ENCODE measurements at places on chromosomes 5 and 9.

DNA sequence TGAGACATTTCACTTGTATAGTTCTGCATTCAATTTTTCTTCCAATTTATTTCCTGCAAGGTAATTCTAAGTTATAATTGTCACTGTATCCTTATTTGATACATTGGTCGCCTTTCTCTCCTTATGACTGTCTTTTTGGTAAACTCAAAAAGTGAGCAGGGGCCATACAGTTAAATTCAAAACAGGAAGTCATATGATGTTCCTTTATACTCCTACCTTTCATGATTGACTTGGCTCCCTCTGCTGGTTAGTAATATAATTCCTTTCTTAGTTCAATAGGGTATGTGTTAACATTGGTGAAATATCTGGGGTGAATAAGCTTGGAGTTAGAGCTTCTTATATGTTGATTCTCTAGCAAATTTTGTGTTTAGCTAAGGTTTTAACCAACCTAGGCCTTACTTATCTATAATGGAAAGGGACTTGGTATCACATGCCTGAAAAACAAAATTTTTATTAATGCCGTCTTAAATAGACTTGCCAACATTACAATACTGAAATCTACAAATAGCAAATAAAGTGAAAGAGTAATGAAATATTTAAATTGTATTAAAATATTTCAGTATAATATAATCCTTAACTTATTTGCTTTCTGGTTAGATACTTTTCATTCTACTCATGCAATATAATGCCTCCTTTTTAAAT is 6.0 kb upstream of the NIPBL start:
- no peak for DNase-seq

DNA sequence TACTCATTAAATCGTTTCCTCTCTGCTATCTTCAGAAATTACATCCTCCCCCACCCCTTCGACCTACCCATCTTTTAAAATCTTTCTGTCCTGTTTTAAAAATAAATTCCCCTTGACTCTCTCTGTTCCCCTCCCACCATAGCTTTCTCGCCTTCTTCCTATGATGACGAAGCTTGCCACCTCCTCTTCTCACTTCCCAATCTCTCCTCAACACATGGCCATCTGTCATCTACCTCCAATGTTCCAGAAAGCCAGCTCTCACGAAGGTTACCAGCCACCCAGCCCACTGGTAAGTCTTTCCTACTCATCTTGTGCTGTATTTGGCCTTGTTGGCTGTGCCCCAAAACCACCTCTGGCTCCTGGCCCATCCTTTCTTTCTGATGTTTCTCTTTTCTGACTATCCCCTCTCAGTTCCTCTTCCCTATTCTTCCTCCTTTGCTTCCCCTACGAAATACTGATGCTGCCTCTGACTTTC is 346.3 kb downstream of the ENC1 start:
- no peak for DNase-seq

DNA sequence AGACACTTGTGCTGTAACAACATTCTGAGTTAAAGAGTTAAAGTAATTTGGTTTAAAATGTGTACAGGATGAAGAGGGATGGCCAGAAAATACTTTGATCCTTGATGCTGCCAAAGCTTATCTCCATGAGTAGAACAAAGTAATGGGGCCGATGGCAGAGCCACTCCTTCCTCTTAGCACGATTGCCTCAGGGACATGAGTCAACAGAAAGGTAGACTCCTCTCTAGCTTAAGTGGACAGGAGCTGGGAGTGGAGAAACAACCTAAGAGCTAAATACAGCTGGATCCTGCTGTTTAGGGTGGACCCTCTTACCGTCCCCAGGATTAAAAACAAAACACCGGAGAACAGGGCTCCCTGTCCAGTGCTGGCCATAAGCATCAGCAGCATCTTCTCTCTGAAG is 267.3 kb downstream of the IRX1 start:
- DNase-seq, result no peak

- no peak for DNase-seq
These were observed 375.2 kb upstream of the WWC1 start for GRCh38 chr5:167916261-167916691.

DNA sequence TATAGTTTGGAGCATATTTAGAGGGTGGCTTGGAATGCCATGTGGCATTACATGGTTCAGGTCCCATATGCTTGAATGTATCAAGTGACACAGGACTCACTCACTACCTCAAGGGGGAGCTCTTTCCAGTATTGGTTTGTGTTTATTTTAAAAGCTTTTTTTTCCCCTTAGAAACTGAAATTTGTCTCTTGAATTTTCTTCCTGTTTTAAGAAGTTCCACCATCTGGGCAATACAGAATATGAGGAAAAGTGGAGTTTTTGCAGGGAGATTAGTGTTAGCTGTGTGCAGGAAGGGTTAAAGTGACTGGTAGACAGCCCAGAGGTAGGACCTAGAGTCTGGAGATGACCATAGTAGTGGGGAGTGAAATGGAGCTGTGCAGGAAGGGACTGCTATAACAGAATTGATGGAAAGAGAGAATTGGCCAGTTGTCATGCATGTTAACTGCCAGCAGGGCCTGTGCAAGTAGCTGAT is 36.6 kb downstream of the CTNNA1 start:
- no peak for DNase-seq

- no peak for DNase-seq
These were observed 166.3 kb downstream of the C5orf15 start for GRCh38 chr5:133801955-133802751.

DNA sequence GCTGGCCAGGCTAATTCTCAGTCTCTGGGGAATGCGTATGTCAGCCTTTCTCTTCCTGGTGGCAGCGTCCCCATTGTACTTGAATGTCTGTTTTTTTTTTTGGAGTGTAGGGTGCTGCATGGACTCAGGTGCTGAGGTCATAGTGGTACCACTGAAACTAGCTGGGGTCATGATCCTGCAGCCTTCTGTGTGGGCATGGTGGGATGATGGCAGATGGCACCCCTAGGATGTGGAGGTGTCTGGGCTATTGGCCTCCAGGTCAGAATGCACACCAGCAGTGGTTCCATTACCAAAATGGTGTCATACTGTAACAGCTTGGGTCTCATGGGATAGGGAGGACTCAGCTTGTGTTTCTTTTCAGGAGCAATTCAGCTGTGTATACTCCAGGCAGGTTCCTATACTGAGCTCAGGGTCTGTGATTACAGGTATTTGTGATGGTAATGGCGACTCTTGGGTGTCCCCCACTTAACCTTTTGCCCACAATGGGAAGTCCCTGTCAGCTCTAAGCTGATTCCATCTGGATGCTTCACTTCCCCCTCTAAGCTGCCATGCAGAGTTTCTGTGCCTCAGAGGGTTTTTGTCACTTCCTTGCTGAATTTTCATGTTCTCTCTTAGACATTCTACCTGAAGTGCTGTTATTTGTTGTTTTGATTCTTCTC is 17.9 kb downstream of the HSD17B4 start:
- DNase-seq, result no peak

DNA sequence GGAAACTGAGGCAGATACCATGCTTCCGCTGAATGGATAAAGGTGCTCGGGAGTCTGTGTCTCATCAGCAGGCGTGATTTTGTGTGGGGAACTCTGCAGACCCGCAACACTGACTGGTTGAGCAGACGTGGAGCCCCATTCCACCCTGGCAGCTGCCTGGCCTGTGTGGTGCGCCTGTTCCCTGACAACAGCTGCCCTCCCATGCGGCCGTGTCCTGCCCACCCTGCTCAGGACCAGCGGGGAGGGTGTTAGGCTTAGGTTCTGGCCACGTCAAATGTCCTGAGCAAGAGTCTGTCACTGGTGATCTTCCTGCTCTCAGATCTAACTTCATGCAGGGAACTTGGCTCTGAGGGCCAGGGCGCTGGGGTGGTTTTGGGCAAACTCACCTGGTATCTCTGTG is 417.7 kb upstream of the IRX4 start:
- DNase-seq, result no peak

DNA sequence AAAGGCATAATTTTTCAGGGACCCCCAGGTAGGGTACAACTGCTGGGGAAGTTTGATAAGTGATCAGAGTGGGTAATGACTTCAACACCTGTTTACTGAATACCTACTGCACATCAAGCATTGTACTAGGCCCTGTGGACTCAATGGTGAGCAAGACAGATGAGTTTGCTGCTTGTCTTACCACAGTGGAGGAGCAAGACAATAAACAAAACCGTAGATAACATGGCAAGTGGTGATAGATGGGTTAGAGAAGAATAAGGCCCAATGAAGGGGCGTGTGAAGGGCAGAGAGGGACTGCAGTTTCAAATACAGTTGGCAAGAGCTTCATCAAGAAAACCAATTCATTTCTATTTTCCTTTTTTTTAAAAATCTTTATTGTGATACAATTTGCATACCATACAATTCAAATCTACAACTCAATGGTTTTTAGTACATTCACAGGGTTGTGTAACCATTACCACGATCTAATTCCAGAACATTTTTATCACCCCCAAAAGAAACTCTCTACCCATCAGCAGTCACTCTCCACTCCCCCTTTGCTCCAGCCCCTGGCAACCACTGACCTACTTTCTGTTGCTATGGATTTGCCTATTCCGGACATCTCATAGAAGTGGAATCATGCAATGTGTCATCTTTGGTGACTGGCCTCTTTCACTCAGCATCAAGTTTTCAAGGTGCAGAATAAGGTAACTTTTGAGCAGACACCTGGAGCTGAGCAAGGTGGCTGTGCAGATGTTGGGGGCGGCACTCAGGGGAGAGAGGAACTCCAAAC is 31.9 kb upstream of the HAND1 start:
- no peak for DNase-seq

DNA sequence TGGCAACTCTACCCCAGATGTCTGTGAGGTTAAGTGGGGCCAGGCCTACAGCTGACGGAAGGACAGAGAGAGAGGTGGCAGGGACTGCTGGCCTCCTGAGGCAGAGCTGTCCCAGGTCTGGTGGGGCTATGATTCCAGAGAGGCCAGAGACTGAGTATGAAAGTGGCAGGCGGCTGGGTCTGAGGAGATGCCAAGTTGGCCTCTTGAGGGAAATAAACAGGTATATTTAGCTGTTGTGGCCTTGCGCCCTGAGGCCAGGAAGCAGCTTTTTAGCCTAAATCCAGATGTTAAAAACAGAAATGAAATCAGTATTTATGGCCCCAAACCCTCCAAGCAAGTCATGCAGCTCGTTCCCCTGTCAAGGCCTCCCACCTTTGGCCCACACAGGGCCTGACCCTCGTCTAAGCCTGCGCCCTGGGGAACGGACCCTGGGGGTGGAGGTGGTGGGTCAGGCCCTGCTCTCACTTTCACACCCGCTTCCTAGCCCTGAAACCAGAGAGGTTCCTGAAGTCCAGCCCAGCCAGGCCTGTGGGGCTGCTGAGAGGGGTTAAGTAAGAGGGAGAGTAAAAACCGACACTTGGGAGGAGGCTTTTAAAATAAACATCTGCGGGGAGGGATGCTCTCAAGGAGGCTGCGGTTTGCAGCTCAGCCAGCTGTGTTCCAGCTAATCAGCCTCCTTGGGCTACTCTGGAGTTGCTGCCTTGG is 18.7 kb downstream of the PCDHGC5 start:
- no peak for DNase-seq

- DNase-seq, result no peak
These were observed 255.1 kb upstream of the NREP start for GRCh38 chr5:112012104-112012503.

DNA sequence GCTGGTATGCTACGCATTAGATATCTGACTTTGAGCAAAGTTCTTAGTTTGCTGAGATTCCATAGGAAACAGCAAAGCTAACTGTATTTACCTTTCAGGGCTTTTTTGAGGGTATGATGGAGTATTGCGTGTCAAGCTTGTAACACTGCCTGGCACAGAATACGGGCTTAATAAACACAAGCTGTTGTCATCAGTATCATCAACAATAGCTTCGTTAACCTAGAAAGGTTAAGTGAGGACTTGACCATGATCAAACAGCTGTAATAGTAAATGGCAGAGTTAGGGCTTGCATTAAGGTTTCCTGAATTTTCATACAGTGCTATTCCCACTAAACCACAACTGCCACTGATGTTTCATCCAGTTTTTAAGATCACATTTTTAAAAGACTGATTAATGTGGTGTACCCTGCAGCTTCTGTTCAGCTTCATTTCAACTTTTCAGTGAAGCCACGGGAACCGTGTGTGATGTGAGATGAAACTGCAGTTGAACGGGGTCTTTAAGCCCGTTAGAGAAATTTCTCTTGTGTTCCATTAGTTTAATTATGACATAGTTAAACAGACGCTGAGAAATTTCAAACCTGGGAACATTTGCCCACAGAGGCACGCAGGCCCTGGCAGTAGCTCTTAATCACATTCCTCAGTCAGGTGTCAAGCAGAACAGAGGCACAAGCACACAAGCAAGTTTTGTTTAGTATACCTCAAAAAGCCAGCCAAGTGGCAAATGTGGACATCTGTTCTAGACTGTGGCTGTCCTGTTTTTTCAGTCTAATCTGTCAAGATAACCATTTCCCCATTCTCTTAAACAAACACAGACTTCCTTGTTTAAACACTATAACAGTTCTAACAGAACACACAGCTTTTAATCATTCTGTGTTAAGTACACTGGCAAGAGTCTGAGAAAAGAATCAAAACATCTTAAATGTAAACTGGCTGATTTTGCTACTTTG is 147.1 kb downstream of the ZNF608 start:
- no peak for DNase-seq

DNA sequence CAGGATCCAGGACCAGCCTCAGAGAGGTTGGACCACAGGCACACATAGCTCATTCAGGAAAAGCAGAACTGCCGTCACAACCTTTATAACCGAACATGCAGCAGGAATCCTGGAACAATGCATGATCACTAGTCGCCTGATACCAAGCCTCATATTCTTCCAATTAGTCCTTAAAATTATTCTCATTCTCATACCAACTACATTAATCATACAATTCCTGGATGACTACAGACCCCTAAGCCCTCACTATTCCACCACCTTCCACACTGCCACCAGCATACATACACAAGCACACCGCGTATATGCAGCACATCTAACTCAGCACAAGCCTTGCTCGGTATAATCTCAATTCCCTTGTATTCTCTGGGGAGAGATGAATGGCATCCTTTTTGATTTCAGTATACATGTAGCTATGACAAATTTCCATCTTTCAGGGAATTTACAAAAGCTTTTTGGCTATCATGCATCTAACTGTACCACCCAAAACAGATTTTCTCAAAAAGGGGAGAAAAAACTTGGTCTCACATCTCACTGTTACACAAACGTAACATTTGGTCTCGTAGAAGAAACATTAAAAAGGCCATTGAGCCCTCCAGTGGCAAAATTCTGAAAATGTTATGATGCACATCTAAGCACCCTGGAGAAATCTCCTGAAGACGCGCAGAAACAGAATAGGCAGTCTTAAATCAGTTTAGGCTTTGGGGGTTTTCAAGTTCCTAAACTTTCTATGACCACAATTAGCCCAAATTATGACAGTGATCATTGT is 46.2 kb downstream of the MCTP1 start:
- DNase-seq, result no peak

DNA sequence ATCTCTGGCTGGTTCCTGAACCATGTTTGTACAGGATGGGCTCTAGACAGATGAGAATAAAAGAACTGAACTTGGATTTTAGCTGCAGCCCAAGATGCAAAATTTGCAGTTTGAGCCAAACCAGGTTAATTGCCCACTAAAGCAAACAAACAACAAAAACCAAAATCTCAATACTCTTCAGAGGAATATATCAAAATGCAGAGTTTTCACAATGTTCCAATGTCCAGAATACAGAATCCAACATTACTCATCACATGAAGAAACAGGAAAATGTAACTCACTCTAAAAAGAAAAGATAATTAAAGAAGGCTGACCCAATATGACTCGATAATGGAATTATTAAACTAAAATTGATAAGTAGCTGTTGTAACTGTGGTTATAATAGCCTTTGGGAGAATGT is 20.4 kb downstream of the FOXI1 start:
- no peak for DNase-seq
